ENCODE measurements at places on chromosomes 13 and 19.
A peak's percentile ranks its signal among the peaks of the same experiment; 100 is the strongest.

DNA sequence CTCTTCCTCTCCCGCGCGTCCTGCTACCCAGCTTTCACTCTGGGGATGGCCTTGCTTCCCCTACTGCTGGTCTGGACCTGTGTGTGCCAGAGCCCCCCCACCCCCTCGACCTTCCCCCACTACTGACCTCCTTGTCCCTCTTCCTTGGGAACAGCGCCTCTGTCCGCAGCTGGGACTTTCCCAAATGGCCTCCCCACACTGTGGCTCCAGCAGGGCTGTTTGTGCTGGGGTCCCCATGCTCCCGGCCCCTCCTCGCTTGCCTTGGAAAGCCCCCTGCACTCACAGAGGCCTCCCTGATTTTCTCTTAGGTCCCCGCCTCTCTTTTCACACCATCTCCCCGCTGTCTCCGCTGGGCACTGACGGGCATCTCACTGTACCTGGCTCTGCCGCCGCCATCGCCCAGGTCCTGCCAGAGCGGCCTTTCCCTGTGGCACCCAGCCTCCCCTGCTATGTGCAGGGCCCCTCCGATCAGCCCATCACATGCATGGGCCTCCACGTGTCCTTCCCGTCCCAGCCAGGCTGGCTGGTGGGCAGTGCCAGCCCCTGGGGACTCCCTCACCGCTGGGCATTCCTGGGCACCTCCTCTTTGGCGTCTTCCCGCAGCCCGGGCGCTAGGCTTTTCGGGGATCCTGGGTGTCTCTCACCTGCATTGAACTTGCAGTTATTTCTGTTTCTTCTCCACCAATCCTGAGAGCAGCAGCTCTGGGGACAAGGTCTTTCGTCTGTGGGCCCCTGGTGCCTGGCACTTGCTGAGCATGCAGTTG is 118.7 kb downstream of the ATP11A start:
- DNase-seq = no peak

DNA sequence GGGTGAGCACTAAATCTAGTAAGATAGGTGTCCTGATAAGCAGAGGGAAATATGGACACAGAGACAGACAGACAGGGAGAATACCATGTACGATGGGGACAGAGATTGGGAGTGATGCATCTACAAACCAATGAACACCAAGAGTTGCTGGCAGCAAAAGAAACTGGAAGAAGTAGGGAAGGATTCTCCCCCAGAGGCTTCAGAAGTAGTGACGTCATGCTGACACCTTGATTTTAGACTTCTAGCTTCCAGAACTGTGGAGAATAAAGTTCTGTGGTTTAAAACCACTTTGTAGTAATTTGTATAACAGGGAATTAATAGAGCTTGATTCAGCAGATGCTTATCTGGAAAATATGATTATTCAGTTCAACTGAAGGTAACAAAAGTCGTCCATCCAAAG is 66.1 kb downstream of the SLC10A2 start:
- DNase-seq = no peak

GRCh38 chr13:61350341-61350740 is 65.3 kb downstream of the PCDH20 start:
- no peak for DNase-seq

GRCh38 chr13:87089391-87089790 is 581.8 kb upstream of the SLITRK5 start:
- no peak for DNase-seq

- no peak for DNase-seq
These were observed 97.6 kb upstream of the SIAH3 start for GRCh38 chr13:45949161-45949560.

GRCh38 chr13:96112936-96113335 is 23.0 kb downstream of the HS6ST3 start:
- no peak for DNase-seq

DNA sequence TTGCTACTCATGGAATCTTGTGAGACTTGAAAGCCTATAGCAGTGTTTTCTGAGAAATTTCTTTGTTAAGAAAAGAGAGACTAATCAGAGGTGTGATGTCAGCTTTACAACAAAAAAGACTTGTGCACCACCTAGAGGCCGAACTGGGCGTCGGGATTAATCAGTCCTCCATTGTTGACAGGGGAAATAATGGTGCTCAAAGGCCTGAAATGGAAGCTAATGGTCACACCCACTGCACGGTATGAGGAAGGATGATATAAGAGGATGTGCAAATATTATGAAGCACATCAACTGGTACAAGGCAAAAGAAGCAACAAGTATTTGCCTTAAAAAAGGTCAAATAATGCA is 480.2 kb upstream of the MIR17HG start:
- DNase-seq = peak; percentile 51

GRCh38 chr19:23528376-23528775 is 133.1 kb upstream of the ZNF91 start:
- no peak for DNase-seq

DNA sequence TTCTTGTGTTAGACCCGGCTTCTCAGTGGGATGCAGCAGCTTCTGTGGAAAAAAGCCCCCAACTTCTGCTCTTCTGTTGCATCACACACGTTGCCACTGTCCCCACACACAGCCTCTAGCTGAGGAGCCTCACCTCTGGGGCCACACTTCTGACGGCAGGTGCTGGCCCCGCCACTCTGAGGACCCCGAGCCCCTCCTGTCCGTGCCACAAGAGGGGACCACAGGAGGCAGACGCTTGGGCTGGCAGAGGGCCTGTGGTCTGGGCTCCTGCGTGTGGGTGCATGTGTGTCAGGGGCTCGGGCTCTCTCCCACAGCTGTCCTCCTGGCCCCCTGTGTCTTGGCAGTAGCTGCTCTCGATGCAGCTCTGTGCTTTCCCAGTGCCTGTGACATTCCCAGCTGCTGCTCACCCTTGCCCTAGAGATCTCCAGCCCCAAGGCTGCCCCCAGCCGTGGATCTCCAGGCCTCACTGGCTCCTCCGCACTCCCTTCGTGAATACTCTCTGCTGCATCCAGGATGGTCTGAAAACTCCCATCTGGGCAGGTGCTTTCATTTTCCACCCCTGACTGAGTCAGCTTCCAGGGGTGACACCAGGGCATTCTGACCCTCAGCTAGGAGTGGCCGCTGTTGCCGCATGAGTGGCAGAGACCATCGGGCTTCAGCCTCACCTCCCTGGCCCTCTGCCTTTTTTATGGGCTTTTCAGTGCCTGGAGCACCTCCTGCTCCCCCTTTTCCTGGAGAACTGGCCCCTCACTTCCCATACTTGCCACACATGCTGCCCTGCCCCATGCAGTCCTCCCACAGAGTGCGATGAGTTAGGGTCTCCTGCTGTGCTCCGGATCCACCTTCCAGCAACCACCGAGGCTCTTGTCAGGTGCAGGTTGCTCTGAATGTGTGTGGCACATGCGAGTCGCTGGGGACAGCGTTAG is 13.7 kb downstream of the MAU2 start:
- DNase-seq = no peak

- DNase-seq = no peak
These were observed 67.7 kb upstream of the TEX29 start for GRCh38 chr13:111252446-111253364.
